H54 (cell line): ENCODE measurements at places on chromosomes 16 and 17.

DNA sequence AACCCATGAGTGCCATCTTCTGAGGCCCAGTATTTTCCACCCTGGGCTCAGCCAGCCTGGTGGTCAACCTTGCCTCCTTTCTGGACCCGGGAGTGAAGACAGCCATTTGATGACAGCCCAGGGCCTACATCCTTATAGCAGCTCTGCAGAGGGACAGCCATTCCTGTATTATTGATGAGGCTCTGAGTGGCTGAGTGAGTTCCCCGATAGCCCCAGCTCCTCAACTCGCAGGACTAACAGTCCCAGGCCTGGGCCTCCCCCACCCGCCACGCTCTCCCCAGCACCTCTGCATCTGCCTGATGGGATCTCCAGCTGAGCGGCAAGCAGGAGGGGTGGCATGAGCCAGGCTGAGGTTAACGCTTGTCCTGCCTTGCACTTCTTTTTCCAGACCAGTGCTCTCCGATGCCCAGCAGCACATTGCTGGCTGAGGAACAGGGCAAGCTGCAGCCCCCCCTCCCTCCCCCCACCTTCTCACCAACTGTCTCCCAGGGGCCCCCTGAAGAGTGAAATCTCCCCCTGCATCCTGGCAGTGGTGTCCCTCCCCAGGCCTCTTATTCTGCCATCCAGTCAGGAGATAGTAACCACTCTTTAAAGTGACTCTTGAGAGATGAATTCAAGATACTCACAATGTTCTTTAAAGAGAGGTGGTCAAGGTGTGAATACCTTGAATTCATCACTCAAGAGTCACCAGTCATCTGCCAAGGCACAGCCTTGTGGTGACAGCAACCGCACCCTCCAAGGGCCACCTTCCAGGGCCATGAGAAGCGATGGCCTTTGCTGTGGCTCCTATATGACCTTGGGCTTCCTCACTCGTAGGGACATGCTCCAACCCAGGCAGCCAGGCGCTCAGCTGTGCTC, 23.5 kb downstream of the CACNG5 start:
- DNase-seq = no peak

DNA sequence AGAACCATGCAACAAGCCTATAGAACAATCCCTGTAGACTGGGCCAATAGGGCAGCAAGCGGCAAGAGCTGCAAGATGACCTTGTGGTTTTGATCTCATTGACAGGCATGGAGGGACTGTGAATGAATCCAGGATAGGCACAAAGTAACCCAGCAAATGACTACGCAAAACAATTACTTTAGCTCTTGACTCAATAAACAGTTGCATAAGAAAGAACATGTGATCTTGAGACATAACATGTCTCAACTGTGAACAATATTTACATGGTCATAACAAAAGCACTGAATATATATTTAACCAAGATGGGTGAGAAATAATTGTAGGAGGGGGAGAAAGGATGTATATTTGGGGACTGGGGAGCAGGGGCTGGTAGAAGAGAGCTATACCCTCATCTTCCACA, 313.7 kb upstream of the CDH5 start:
- DNase-seq = no peak

GRCh38 chr16:7239547-7239946, 93.1 kb upstream of the RBFOX1 start:
- no peak for DNase-seq

- no peak for DNase-seq
These were observed 5.5 kb upstream of the ZNF771 start for GRCh38 chr16:30401768-30402425.
